Stimulated activated naive CD8-positive, alpha-beta T cell treated with anti-CD3 and anti-CD28 coated beads, Interleukin-15, Interleukin-2, amounts not matched to agents 100 U/mL and 50 U/mL, for 24 hours (primary cell): ENCODE measurements at places on chromosomes 5 and 9.

DNA sequence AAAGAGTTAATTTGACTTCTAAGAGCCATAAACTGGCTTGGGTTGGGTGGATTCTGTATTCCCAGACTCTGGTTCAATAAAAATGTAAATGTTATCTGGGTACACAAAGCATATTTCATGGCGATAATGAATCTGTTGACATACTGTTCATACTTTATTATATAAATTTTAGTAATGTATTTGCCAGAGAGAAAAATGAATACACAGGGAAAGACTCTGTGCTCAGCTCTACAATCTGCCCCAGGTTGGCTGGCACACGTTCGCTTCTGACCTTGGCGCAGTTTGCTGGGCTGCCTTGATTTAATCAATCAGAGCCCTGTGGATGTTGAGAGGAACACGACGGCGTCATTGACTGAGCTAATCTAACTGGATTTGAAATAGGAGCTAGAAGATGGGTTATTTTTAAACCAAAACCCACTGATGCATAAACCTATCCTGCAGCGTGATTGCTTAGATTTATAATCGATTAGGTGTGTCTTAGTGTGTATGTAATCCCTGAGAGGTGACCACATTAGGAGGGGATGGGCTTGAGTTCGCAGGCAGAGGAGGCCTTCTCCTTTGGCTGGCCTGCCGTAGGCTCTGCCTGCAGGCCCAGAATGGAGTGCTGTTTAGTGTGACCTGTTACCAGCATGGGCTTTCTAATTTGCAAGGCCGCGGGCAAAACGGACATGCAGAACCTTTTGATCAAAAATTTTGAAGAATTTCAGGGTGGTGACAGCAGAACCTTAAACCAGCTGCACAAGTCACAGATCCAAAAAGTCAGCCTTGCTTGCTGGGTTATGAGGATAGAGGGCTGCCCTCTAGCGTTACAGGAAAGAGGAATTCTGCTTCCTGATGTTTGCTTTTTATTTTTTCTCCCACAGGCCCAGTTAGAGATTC is 3.9 kb upstream of the ADCY2 start:
- DNase-seq = no peak

GRCh38 chr5:131281133-131281867 is 17.4 kb downstream of the CDC42SE2 start:
- DNase-seq = no peak

DNA sequence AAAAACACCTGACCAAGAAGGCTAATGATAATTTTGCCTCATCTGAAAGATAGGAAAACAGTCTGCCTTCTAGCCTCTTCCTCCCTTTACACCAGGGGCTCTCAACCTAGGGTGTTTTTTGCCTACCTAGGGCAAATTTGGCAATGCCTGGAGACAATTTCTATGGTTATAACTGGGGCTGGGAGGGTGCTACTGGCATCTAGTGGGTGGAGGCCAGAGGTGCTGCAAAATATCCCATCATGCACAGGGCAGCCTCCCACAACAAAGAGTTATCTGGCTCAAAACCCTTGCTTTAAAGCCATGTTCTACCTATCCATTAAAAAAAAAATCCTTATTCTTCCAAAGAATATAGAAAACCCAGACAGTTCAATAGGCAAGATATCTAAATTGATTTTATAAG is 45.0 kb upstream of the NR3C1 start:
- peak; percentile 26 for DNase-seq

- DNase-seq = no peak
These were observed 1312.0 kb upstream of the WWC1 start for GRCh38 chr5:166979307-166979895.

DNA sequence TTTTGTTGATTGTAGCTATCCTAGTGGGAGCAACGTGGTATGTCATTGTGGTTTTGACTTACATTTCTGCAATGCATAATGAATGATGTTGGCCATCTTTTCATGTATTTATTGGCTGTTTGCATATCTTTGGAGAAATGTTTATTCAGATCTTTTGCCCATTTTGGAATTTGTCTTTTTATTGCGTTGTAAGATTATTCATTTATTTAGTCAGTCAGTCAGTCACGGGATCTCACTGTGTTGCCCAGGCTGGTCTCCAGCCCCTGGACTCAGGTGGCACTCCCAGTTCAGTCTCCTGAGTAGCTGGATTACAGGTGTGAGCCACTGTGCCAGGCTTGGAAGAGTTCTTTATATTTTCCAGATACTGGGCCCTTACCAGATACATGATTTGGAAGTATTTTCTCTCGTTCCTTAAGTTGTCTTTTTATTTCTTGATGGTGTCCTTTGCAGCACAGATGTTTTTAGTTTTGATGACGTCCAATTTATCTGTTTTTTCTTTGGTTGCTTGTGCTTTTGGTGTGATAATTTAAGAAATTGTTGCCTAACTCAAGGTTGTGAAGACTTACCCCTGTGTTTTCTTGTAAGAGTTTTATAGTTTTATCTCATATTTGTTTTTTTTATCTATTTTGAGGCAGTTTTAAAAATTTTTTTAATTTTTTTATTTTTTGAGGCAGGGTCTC is 67.1 kb downstream of the EHMT1 start:
- no peak for DNase-seq

DNA sequence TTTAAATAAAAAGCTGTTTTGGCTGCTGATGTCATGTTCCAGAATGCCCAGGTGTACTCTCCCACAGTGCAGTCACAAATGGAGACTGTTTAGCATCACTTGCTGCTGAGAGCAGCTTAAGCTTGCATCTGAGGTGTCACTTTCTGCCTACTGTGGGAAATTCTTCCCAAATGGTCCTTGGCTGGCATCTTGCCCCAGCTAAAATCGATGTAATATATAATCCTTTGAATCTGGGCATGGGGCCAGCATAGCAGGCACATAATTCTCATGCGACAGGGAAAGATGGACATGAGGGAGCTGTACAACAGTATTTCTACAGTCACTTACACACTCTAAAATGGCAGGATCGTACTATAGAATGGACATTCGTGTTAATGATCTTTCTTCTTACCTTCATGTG is 144.3 kb downstream of the MACIR start:
- no peak for DNase-seq
